ENCODE measurements at places on chromosomes 12 and 14. TPM values are rescaled to one million over a fixed set of nuclear protein-coding genes. Genes with fewer than 3 reads are reported as not detected.

EPYC gene
- total RNA-seq, result not detected

SSPN gene
- total RNA-seq, result not detected

- no peak for DNase-seq
Measured at GRCh38 chr12:18990856-18991255, 138.7 kb upstream of the PLEKHA5 start.

KCNJ8 gene
- total RNA-seq, result not detected

C12orf54 gene
- total RNA-seq, result not detected

TRIAP1 gene
- 49.5 TPM for total RNA-seq

DNA sequence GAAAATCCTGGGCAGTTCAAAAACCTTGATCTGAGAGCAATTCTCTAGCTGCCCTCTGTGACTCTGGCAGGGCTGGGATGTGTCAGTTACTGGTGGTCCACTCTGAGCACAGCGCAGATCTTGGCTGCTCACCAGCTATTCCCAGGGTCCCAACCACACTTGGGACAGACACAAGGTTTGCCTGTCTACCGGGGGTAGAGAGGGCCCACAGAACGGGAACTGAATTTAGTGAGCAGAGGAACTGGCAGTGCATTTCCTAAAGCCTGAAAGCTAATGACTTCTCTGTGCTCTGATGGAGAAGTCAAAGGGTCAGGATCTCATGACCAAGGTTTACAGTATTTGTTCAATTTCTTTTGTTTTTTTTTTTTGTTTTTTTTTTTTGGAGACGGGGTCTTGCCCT, 2.6 kb downstream of the PDE6H start:
- no peak for DNase-seq

MYF6 gene
- total RNA-seq, result not detected

DNA sequence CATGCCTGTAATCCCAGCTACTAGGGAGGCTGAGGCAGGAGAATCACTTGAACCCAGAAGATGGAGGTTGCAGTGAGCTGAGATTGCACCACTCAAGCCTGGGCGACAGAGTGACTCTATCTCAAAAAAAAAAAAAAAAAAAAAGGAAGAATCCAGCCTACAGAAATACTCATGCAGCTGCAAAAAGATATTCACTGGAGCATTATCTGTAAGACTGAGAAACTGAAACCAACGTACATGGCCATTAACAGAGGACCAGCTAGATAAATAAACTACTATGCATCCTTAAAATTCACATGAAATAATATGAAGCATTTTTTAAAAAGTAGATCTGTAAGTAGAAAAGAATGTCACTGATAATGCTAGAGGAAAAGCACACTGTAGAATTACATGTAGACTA, 3.5 kb downstream of the SLC7A7 start:
- DNase-seq, result no peak

- no peak for DNase-seq
Measured at GRCh38 chr12:63857771-63858670, 13.5 kb downstream of the SRGAP1 start.

PTPRO gene
- 2.4 TPM for total RNA-seq

CCND2 gene
- total RNA-seq, result 266 TPM

FAM90A1 gene
- 0.11 TPM for total RNA-seq

All from activated naive CD4-positive, alpha-beta T cell treated with anti-CD3 and anti-CD28 coated beads, Interleukin-2, amount 50 U/mL, for 72 hours (primary cell).